ENCODE measurements at places on chromosomes 11 and 22.

GRCh38 chr11:9765320-9766101 is 101.6 kb downstream of the SWAP70 start:
- no peak for DNase-seq

GRCh38 chr22:49404576-49405241 is 423.0 kb downstream of the BRD1 start:
- no peak for DNase-seq

DNA sequence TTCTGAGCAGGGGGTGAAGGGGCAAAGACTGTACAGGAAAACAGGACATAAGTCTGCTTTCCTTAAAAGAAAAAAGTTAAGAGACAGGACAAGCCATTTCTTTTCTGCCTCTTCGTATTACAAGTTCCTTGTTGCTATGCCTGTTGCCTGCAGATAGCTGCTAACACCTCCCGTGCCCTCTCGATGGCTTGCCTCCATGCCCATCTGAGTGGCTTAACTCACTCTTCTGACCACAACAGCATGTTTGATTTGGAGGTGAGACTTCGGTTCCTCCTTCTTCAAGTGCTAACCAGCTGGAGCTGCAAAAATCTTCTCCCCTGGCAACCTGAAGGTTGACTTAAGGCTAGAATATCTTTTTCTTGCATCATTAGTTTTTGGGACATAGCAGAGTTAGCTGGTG is 103.1 kb downstream of the PRR5L start:
- DNase-seq: no peak

- DNase-seq: no peak
Measured at GRCh38 chr11:1810761-1811160, 24.0 kb upstream of the SYT8 start.

- DNase-seq: no peak
Measured at GRCh38 chr11:46907606-46908005, 10.7 kb downstream of the LRP4 start.

DNA sequence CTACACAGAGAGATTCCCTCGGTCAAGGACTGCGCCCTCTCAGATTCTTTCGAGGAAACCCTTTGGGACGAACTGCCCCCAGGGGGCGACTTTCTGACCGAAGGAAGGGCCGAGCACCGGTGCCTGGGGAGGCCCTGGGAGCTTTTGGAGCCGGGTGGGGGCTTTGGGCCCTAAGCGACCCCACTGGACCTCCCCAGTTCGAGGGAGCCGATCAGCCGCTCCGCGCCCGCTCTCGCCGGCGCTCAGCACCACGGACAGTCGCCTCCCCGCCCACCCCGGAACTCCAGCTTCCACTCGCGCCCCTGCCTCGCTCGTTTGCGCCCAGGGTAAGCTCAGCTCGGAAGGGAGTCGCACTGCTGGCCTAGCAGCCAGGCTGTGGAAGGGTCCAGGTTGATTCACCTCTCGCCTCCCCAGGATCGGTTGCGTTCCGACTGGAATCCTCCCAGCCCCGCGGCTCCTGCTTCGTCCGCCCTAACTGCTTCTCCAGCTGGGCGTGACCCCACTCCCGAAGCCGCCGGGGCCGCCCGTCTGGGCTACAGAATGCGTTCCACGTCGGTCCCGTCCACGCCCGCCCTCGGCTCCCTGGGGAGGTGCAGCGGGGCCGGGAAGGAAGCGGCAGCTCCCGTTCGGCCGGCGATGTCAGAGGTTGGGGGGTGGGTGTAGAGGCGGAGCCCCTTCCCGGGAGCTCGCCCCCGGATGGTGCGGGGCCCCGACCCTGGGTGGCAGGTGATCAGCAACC is 428 bp downstream of the SCN3B start:
- DNase-seq: no peak

DNA sequence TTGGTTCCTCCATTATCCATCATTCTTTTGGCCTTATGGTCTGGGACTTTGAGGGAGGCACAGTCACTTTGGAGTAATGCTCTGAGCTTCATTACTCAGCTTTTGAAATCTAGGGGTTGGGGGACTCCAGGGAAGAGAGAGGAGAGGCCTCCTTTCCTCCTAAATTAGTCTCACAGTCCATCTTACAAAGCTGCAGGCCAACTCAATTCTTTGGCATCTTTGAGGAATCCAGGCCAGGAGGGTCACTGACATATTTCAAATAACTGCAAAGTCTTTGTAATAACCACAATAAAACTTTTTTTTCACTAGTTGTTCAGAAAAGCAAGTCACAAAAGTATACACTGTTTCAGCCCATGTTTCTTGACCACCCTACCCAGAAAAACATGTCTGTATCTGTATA is 73.3 kb upstream of the FAR1 start:
- DNase-seq: no peak

DNA sequence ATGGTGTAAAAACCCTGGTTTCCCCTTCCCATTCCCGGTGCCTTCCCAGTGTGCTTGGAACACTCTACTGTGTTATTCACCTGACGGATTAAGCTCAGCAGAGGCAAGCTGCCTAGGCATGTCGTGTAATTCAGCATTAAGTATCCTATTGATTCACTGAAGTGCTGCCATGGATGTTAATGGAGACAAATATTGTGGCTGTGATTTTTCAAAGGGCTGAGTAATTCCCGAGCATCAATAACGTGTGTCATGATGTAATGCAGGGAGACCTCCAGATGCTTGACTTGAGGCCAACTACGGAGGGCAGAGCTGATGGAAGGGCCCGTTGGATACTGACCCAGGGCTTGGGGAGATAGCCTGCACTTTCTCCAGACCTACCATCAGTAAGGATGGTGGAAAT is 269.0 kb downstream of the ST3GAL4 start:
- no peak for DNase-seq

Measured in stimulated activated CD8-positive, alpha-beta memory T cell treated with anti-CD3 and anti-CD28 coated beads, Interleukin-7, amount 100 ng/mL, for 1 hour (primary cell).